ENCODE measurements at places on chromosomes 3 and 15. TPM values are rescaled to one million over a fixed set of nuclear protein-coding genes. Genes with fewer than 3 reads are reported as not detected.
A peak's percentile ranks its signal among the peaks of the same experiment; 100 is the strongest.

DNA sequence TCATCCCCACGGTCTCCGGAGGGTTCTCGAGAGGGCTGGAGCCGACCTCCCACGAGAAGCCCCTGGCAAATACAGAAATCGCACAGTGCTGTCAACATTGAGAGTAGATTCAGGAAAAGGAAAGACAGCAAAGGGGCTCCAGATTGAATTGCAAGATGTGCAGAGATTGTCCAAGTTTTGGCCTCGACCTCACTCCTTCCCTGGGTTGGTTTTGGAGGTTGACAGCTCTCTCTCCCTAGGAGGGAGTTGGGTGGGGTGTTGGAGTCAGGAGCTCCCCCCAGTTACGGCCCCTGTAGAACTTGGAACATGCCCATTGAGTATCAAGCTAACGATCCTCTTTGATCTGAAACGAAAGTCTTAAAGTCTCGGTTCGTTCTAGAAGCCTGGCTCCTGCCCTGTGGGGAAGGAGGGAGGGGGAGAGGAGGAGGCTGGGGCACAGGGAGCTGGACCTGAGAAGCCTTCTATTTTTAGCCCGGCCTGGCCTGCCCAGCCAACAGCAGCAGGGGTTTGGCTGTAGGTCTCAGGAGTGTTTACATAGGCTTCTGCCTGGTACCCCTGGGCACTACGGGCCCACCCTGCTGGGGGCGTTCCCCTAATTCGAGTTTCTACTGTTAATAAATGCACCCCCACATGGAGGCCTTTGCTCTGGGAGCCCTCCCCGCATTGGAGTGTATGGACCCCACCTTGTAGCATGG lies 672 bp upstream of the KY start:
- DNase-seq, result no peak
- peak overlapping the region; percentile 51 for H3K4me3 ChIP-seq
- H3K27ac ChIP-seq, result peak overlapping the region; percentile 58
- no peaks in the 10 kb centered on the region for H3K36me3 ChIP-seq

GRCh38 chr15:46938169-46938568 lies 779.1 kb upstream of the SEMA6D start:
- no peaks in the 10 kb centered on the region for H3K4me1 ChIP-seq
- no peak overlapping the region for H3K27ac ChIP-seq
- H3K27me3 ChIP-seq, result no peaks in the 10 kb centered on the region
- no peaks in the 10 kb centered on the region for H3K36me3 ChIP-seq
- DNase-seq, result no peak

DNA sequence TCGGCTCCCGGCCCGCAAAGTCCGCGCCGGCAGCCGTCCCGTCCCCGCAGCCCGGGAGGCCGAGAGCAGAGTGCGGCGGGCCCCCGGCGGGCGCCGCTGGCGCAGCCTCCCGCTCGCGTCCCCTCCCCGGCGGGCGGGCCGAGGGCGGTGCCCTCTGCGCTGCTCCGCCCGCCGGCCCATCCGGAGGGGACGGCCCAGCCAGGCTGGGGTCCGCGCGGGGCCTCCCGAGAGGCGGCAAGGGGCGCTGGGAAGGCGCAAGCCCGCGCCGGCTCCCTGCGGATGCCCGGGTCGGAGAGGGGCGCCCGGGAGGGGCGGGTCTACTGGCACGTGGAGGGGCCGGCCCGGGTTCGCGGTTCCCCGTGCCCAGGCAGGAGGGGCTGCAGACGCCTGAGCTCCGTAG lies at the start of the genes CLCN2 and POLR2H:
TSS of gene CLCN2 (minus strand) at position 74 of the 400 bp plus-strand sequence. CDS start 126 bp downstream, outside the sequence.
TSS of gene POLR2H (plus strand) at position 179 of the 400 bp plus-strand sequence. CDS start 1,783 bp downstream, outside the sequence.
- H3K27me3 ChIP-seq, result no peaks in the 10 kb centered on the region
- H3K27ac ChIP-seq, result peak within 1 kb of the TSS; percentile 99
- H3K4me3 ChIP-seq, result peak within 1 kb of the TSS; percentile 85
- DNase-seq, result no peak

DNA sequence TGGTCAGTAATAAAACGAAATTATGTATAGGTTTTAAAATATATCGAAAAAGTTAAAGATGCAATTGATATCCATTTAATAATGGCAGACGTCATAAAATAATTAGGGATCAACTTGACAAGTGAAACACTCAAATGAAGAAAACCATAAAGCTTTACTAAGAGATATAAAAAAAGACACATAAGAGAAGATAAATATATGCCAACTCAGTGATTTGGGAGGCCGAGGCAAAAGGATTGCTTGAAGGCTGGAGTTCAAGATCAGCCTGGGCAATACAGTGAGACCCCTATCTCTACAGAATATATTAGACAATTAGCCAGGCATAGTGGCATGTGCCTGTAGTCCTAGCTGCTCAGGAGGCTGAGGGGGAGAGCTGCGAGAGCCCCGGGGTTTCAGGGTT lies 190.5 kb downstream of the SV2B start:
- no peak overlapping the region for H3K4me3 ChIP-seq
- DNase-seq, result no peak
- H3K27ac ChIP-seq, result no peak overlapping the region
- no peaks in the 10 kb centered on the region for H3K36me3 ChIP-seq
- H3K4me1 ChIP-seq, result no peaks in the 10 kb centered on the region

DNA sequence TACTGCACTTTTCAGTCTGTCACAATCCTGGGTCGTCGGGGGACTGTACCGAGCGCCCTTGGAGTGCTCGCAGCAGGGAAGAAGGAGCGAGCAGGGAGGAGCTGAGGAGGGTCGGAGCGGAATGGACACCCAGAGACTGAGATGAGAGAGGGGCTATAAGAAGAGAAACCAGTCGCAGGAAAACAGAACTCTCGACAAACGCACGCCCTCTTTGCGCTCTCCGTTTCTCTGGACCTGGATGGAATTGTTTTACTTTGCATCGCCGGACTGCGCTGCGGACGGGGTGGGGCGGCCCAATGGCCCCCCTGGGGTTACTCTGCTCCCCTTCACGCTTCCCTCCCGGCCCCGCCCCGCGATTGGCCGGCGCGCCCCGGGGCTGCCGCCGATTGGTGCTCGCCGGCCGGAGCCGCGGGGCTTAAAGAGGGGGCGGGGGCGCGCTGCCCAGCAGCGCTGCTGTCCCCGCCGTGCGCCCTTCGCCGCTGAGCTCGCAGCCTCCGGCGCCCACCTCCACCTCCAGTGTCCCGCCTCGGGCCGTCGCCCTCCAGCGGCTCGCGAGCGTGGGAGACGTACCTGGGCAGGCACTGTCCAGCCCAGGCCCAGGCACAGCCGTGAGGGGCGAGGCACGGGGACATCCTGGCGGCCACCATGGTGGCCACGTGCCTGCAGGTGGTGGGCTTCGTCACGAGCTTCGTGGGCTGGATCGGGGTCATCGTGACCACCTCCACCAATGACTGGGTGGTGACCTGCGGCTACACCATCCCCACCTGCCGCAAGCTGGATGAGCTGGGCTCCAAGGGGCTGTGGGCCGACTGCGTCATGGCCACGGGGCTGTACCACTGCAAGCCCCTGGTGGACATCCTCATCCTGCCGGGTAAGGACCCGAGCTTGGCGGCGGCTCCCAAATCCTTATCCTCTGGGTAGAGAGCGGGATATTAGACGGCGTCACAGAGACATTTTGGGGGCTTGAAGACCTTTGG lies at the start of gene CLDN11:
TSS of gene CLDN11 (plus strand) at position 447 of the 977 bp plus-strand sequence. CDS start at position 646, 199 bp downstream.
- H3K27ac ChIP-seq, result peak within 1 kb of the TSS; percentile 86
- no peaks in the 10 kb centered on the region for H3K36me3 ChIP-seq
- peaks cover 31% of the 10 kb centered on the region for H3K4me1 ChIP-seq

DNA sequence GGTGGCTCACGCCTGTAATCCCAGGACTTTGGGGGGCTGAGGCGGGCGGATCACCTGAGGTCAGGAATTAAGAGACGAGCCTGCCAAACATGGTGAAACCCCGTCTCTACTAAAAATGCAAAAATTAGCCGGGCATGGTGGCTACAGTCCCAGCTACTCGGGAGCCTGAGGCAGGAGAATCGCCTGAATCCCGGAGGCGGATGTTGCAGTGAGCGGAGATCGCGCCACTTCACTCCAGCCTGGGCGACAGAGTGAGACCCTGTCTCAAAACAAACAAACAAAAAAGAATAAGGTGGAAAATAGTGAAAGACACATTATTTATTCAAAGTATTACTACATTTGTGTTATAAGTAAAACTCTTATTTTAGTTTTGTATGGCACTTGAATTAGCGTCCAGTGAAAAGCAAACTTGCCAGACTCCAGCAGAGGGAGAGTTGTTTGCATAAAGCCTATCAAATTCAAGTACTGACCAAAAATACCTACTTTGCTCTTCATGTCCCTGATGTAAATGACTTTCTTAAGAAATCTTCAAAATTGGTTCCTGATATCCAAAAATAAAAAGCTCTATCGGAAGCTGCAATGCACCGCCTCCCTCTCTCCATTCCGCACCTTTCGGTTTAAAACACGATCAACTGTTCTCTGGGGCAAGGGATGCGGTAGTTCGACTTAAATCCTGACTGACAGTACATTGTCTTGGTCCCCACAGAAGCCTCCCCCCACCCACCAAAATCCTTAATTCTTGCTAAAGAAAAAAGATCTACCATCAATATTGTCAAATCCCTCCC lies 1.2 kb downstream of the TRPM7 start:
- H3K27ac ChIP-seq, result peak overlapping the region; percentile 96
- no peaks in the 10 kb centered on the region for H3K27me3 ChIP-seq
- peaks cover 18% of the 10 kb centered on the region for H3K36me3 ChIP-seq
- no peak for DNase-seq
- H3K4me1 ChIP-seq, result peaks cover 10% of the 10 kb centered on the region

GRCh38 chr15:40543082-40543481 lies 21.8 kb downstream of the CCDC32 start:
- no peak overlapping the region for H3K4me3 ChIP-seq
- peaks cover 8% of the 10 kb centered on the region for H3K4me1 ChIP-seq
- DNase-seq, result no peak
- no peaks in the 10 kb centered on the region for H3K27me3 ChIP-seq

GRCh38 chr3:129352045-129352444 lies 73.4 kb downstream of the HMCES start:
- no peak overlapping the region for H3K27ac ChIP-seq

DNA sequence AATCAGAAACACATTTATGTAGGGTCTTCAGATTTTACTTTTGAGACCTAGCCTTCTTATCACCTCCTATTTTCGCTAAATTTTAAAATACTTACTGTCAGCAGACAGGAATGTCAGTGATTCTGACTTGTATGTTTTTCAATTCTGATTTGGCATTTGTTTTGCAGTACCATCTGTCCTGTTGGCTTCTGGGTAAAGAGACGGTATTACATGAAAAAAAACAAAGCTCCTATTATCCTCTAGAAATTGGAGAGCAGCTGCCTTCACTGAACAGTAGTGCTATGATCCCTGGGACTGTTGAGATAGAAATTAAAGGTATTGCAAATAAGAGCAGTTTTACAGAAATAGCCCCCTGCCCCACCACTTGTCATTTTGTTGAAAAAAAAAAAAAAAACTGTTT lies 8.4 kb downstream of the ARMC8 start:
- H3K27me3 ChIP-seq, result no peaks in the 10 kb centered on the region
- no peak overlapping the region for H3K4me3 ChIP-seq
- no peak overlapping the region for H3K27ac ChIP-seq

STAB1 gene
- 79.7 TPM for total RNA-seq

CACNA2D2 gene
- total RNA-seq, result 11.6 TPM

GABRB3 gene
- total RNA-seq, result 79.5 TPM

OR4F6 gene
- not detected for total RNA-seq
